ENCODE measurements at places on chromosomes 11 and 22. TPM values are rescaled to one million over a fixed set of nuclear protein-coding genes. Genes with fewer than 3 reads are reported as not detected.

Gene SPI1
- total RNA-seq, result 0.57 TPM

Gene NCF4
- total RNA-seq, result 53.1 TPM

DNA sequence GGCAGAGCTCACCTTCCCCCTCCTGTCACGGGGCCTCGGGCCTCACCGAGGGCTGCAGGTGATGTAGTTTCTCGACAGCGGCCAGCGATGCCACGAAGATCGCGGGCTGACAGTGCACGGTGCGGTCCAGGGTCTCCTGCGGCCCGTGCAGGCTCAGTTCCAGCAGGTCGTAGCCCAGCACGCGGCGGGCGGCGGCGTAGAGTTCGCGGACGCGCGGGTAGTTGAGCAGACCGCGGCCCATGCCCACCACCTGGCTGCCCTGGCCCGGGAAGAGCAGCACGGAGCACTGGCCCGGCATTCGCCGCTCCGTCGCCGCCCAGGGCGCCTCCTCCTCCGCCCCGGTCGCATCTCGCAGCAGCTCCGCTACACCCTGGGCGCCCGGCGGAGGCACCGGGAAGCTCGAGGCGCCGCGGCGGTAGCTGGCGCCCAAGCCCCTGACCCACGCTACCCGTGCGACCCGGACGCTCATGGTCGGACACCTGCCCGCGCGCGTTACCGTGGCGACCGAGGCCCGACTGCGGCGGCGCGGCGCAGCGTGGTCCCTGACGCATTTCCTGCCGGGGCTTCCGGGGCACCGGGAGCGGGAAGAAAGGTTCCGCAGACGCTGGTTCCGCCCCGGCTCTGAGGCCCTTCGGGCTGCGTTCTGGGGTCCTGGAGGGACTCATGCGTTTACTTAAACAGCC, at the start of gene MCAT:
MCAT (minus strand) TSS at position 519 of the 683 bp plus-strand sequence; CDS start at position 469, 50 bp downstream.
- H3K4me3 ChIP-seq, result peak within 1 kb of the TSS; percentile 81
- H3K4me1 ChIP-seq, result peaks cover 13% of the 10 kb centered on the region
- peaks cover 14% of the 10 kb centered on the region for H3K36me3 ChIP-seq
- peak; percentile 86 for DNase-seq
- H3K27ac ChIP-seq, result peak within 1 kb of the TSS; percentile 83

DNA sequence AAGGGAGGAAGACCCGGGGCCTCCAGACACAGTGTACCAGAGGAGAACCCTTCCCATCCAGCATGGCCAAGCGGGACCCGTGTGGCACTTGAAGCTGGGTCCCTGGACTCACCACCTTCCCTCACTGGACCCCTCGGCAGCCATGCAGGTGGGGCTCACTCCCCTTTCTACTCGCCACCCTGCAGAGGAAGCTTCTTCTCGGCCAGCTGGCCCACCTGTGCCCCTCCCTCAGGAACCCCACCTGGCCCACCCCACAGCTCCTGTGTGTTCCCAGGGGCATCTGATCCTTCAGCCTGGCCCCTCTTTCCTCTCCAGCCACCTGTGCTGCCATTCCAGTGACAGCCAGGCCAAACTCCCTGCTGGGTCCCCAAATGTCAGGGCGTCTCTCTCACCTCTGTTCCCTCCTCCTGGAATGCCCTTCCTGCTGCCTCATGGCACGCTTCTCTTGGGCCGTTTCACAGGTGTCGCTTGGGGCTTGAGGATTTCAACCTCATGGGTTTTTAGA, 38.0 kb downstream of the IGF2 start:
- no peaks in the 10 kb centered on the region for H3K27me3 ChIP-seq
- H3K36me3 ChIP-seq, result no peaks in the 10 kb centered on the region
- no peak overlapping the region for H3K4me3 ChIP-seq
- H3K27ac ChIP-seq, result no peak overlapping the region

GRCh38 chr11:126404367-126404766, 48.9 kb downstream of the ST3GAL4 start:
- H3K36me3 ChIP-seq, result no peaks in the 10 kb centered on the region
- no peak overlapping the region for H3K4me3 ChIP-seq
- DNase-seq, result no peak
- H3K4me1 ChIP-seq, result no peaks in the 10 kb centered on the region
- no peak overlapping the region for H3K27ac ChIP-seq

DNA sequence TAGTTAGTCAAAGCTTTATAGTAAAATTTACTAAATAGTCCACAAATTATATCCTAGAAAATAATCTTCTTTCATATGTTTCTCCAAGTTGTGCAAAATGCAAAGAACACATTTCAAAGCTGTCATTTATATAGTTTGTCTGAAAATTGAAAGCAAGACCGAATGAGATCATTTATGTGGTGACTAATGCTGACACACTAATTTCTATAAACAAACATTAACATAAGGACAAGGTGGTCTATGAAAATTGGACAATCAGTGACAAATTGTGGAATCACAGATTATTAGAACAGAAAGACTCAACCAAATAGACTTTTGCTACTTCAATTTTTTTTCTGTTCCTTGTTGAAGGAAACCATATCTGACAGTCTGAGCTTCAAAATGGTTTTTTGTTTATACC, 1056.1 kb downstream of the LRRC4C start:
- no peaks in the 10 kb centered on the region for H3K4me1 ChIP-seq
- H3K4me3 ChIP-seq, result no peak overlapping the region
- H3K27ac ChIP-seq, result no peak overlapping the region
- no peaks in the 10 kb centered on the region for H3K36me3 ChIP-seq
- DNase-seq, result no peak

- H3K4me1 ChIP-seq, result peaks cover 22% of the 10 kb centered on the region
- DNase-seq, result no peak
- no peaks in the 10 kb centered on the region for H3K36me3 ChIP-seq
Measured at GRCh38 chr11:125164091-125164421, 495 bp upstream of the PKNOX2 start.

GRCh38 chr22:28029201-28029948, 110.3 kb upstream of the PITPNB start:
- H3K27me3 ChIP-seq, result no peaks in the 10 kb centered on the region
- H3K4me3 ChIP-seq, result no peak overlapping the region
- no peaks in the 10 kb centered on the region for H3K4me1 ChIP-seq
- H3K27ac ChIP-seq, result no peak overlapping the region
- H3K36me3 ChIP-seq, result no peaks in the 10 kb centered on the region

DNA sequence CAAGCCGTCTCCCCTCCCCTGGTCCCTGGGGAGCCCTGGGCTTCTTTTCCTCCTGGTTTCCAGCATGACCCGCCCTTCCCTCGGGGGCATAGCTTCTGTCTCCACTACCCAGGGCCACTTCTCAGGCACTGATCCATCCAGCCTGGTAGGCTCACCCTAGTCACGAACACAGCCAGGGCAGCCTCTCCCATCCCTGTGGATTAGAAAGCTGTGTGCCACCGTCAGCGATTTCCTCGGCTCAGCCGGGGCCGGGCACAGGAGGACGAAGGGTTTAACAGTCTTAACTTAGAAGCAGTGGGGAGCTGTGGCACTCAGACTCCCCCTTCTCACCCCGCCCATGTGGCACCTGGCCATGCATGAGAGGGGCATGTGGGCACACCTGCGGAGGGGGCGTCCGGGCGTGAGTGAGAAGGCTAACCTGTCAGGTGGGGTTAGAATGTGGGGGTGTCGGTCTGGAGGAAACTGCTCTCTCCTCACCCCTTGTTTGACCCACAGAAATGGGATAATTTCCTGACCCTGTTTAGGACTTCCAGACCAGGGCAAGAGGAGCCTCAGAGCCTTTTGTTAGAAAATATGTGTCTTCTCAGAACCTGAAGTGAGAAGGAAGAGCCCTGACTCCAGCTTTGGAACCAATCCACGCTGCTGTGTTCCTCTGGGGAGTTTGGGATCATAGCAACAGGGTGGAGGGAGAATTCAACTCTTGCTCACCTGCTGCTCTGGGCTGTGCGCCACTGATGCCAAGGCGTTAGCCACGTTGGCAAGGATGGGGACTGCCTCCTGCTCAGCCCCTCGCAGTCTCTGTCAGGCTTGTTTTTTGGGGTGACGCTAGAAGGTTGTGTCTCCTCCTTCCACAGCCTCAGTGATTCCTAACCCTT, 14.6 kb downstream of the GLB1L2 start:
- DNase-seq, result no peak
- no peaks in the 10 kb centered on the region for H3K4me1 ChIP-seq
- no peak overlapping the region for H3K4me3 ChIP-seq
- H3K27me3 ChIP-seq, result no peaks in the 10 kb centered on the region
- no peak overlapping the region for H3K27ac ChIP-seq

GRCh38 chr11:122234257-122234656, 118.2 kb upstream of the BLID start:
- no peak overlapping the region for H3K27ac ChIP-seq
- no peak overlapping the region for H3K4me3 ChIP-seq
- H3K4me1 ChIP-seq, result no peaks in the 10 kb centered on the region
- no peaks in the 10 kb centered on the region for H3K36me3 ChIP-seq

DNA sequence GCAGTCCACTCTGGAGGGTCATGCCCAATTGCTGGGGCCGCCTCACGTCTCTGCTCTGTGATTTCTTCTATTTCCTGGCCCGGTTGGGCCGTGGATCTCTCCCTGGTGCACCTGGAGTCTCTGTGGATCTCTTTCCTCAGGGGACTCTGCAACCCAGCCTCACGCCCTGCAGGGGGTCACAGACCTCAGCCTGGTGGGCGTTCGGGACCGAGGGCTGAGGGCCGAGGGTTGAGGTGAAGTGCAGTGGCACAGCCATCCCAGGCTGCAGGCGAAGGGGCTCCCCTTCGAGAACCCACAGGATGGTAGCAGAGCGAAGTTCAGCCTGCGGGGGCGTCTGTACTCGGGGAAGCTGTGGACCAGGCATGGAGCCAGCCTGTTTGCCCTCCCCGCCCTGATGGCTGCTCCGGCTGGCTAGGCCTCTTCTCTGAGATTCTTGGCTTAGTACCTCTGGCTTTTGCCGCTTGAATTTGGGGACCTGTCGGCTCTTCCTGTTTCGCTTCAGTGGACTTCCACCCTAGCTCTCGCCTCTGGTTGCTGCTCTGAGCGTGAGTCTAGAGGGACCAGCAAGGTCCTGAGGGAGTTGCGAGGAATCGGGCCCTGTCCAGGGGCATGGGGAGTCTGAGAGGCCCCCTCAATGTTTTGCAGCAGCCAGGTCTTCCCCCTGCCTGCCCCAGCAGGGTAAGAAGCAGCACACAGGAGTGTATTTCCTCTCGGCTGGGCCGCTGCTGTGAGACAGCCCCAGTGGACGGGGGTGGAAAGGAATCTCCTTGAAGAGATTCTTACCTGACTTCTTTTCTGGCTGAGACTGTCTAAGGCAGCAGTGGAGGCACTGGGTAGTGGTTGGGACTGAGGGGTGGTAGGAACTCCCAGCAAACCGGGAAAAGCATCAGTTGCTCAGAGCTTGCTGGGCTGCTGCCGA, 140.8 kb downstream of the TBC1D22A start:
- no peak overlapping the region for H3K27ac ChIP-seq

DNA sequence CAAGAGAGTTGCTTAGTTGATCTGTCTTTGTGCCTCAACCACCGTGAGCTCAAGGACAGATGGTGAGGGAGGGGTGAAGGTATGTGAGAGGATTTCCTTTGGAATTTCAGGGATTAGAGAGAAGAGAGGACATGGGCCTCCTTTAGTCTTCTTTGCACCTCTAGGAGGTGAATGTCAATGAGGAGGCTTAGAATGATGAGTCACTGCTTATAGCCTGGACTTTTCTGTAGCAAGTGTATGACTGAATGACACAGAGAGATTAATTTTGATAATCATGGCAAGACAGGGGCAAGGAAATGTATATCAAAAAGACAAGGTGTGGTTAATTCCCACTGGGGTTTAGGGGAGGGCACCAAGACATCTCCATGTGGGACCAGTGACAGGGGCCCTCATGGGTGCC, 947.3 kb upstream of the TENM4 start:
- no peak for DNase-seq
- H3K36me3 ChIP-seq, result no peaks in the 10 kb centered on the region
- no peaks in the 10 kb centered on the region for H3K27me3 ChIP-seq
- H3K4me3 ChIP-seq, result no peak overlapping the region
- H3K27ac ChIP-seq, result no peak overlapping the region

DNA sequence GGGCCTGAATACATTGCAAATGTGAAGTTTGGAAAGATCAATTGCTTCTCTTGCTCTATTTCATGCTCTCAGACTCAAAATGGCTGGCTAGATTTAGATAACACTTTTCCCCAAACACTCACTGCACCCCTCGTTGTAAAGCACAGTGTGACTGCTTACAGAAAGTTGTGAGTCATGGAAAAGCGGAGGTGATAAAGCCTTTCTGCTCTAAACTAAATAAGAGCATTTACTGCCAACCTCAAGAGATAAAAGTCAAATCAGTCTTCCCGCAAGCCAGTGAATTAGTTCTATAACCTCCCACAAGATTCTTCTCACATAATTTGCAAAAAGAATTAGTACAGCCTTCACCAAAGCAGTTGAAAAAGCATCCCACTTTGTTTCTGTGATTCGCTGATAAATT, 168.7 kb downstream of the WT1 start:
- no peaks in the 10 kb centered on the region for H3K4me1 ChIP-seq
- H3K36me3 ChIP-seq, result no peaks in the 10 kb centered on the region
- H3K27ac ChIP-seq, result no peak overlapping the region

All from CD4-positive, CD25-positive, alpha-beta regulatory T cell (primary cell).